ENCODE measurements at places on chromosomes 4 and X. TPM values are rescaled to one million over a fixed set of nuclear protein-coding genes. Genes with fewer than 3 reads are reported as not detected.

DNA sequence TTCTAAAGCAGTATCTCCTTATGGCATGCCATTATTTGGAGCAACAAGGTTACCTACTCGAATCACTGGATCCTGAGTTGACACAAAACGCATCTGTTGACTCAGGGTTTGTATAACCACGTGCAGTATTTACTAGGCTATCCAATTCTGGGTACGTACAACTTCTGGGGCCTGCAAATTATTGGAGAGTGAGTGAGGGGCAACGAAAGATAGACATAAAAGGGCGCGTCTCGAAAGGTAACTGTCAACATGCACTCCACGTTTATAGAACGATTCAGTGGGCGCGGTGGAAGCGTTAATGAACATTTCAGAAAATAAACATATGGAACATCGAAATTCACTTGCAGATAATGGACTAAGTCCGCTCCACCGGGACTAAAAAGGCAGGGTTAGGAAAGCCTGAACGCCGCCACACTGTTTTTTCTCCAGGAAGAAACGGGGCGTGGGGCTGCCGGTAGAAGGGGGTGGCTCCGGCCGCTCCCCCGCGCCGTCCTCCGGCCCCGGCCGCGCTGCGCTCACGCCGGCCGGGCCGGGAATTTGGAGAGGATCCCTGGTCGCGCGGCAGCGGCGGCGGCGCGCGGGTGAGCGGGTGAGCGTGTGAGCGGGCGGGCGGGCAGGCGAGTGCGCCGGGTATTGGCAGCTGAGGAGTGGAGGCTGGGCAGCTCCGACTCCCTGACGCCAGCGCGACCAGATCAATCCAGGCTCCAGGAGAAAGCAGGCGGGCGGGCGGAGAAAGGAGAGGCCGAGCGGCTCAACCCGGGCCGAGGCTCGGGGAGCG, at the start of gene SMAD1:
Gene SMAD1 (plus strand): TSS at position 690 of the 778 bp plus-strand sequence. CDS start 32,761 bp downstream, outside the sequence.
- DNase-seq, result peak; percentile 94

GRCh38 chr4:25540734-25541133, 114.9 kb upstream of the SLC34A2 start:
- no peak for DNase-seq

- DNase-seq, result no peak
These were observed 19.1 kb downstream of the FAM47B start for GRCh38 chrX:34961662-34962061.

GRCh38 chr4:48565362-48566033, 75.4 kb downstream of the ZAR1 start:
- DNase-seq, result no peak

- no peak for DNase-seq
These were observed 447 bp downstream of the PDZD11 start for GRCh38 chrX:70289168-70289792.

GRCh38 chrX:85995641-85996040, 51.7 kb downstream of the CHM start:
- no peak for DNase-seq

GRCh38 chrX:101290957-101291603, at the start of gene TAF7L:
Gene TAF7L, minus strand, starts transcription at chrX:101291334. Its CDS starts 3,791 bp downstream, at chrX:101287543.
- no peak for DNase-seq

DNA sequence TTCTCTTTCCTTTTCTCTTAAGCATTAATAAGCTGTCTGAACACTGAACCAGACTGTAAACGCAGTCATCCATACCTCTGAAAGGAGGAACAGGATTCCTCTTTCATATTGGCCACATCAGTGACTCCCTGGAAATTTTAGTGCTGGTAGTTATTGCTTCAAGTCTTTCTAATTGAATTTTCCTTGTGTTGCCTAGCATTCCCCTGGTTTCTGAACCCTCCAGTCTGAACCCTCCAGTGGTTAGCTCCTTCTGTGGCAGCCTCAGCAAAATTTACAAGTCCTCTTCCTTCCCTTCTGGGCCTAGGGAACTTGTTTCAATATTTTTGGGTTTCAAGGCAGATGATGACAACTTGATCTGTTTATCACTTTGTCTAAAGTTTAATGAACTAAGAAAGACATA, 7.9 kb downstream of the SPARCL1 start:
- no peak for DNase-seq

- no peak for DNase-seq
These were observed 38.9 kb downstream of the NOP14 start for GRCh38 chr4:2924286-2924685.

Gene SPANXN3
- total RNA-seq, result not detected

Gene ARSJ
- total RNA-seq, result 2.4 TPM

GRCh38 chr4:148292686-148293085, 149.5 kb downstream of the NR3C2 start:
- DNase-seq, result no peak

GRCh38 chrX:67953658-67954057, 409.8 kb downstream of the AR start:
- DNase-seq, result no peak

GRCh38 chr4:149549911-149550310, 265.7 kb downstream of the IQCM start:
- DNase-seq, result no peak

DNA sequence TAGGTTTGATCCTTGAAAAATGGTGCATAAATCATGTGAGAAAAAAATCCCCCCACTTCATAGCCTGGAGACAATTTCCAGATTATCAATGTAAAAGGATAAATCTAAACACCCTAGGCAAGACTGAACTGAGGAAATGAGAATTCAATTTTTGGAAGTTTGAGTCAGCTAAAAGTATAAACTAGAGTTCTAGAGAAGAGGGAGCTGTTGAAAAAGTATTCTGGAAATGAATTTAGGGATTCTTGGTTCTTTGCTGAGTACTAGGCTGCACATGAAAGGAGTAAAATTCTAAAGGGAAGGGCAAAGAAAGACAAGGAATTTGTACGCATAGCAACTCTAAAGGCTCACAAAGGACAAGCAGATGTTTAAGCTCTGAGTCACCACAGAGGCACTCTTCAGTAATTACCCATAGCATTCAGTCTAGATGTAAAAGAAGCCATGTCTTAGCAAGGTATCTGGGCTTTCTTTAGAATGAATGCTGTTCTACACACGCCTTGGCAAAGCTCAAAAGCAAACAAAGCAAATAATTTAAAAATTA, 896.5 kb downstream of the PDHA2 start:
- no peak for DNase-seq

DNA sequence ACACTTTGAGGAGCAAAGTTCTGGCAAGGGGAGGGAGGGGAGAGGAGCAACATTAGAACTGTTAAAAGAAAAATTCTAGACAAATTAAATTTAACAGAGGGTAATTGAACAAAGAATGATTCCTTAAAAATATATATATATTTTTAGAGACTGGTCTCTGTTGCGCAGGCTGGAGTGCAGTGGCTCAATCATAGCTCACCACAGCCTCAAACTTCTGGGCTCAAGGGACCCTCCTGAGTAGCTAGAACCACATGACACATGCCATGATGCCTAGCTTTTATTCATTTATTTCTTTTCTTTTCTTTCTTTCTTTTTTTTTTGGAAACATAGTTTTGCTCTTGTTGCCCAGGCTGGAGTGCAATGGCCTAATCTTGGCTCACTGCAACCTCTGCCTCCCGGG, 19.1 kb upstream of the SPINK2 start:
- no peak for DNase-seq

- no peak for DNase-seq
These were observed at the start of gene LIMCH1 for GRCh38 chr4:41538017-41538733. Gene LIMCH1, plus strand, starts transcription at chr4:41538157. Its CDS starts 67,839 bp downstream, at chr4:41605996.

GRCh38 chrX:39508300-39508692, 589.5 kb downstream of the BCOR start:
- DNase-seq, result no peak

GRCh38 chr4:167826281-167826680, 266.1 kb upstream of the ANXA10 start:
- DNase-seq, result no peak
